Activated naive CD8-positive, alpha-beta T cell treated with anti-CD3 and anti-CD28 coated beads, Interleukin-2, amount 10 ng/mL, durations not matched to agents 7 days and 5 days (primary cell): ENCODE measurements at places on chromosomes 13 and 19. TPM values are rescaled to one million over a fixed set of nuclear protein-coding genes. Genes with fewer than 3 reads are reported as not detected.

- DNase-seq: no peak
Measured at GRCh38 chr19:48342841-48343540, 17.6 kb downstream of the EMP3 start.

- no peak for DNase-seq
Measured at GRCh38 chr13:58119351-58119750, 487.8 kb downstream of the PCDH17 start.

DNA sequence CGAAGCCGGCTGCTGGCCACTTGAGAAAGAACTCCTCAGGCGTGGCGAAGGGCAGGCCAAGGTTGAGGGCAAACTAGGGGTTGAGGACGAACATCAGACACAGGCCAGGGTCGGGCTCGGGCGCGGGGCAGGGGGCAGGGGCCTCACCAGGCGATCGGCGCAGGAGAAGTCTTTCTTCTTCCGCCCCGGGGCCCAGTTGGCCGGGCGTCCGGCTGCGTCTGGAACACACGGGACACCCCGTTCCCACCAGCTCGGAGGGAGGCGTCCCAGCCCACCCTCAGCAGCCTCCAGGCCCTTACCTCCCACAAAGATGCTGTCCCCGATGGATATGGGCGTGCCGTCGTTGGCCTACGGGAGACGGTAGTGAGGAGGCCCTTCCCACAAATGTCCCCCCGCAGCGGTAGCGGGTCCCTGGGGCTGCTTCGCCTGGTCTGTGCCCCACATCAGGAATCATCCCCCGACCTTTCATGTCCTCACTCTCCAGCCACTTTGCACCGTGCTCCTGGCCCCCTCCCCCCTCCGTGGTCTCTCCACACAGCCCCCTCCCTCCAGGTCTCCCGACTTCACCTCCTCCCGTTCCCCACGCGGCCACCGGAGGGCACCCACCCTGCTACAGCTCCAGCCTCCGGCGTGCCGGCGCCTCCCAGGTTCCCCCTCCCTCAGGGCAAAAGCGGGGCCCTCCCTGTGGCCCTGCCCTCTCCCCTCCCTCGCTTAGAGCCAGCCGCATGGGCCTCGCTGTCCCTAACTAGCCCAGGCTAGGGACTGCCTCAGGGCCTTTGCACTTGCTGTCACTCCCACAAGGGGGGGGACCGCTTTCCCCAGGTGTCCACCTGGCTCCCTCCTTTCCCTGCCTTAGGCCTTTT, 4.8 kb downstream of the PNKP start:
- peak; percentile 42 for DNase-seq

USHBP1 gene
- total RNA-seq: not detected

- DNase-seq: no peak
Measured at GRCh38 chr19:9474975-9475374, 23.4 kb downstream of the ZNF560 start.

NLRP9 gene
- not detected for total RNA-seq

TLE6 gene
- total RNA-seq: 4.4 TPM

ZNF607 gene
- total RNA-seq: 10.8 TPM

DNA sequence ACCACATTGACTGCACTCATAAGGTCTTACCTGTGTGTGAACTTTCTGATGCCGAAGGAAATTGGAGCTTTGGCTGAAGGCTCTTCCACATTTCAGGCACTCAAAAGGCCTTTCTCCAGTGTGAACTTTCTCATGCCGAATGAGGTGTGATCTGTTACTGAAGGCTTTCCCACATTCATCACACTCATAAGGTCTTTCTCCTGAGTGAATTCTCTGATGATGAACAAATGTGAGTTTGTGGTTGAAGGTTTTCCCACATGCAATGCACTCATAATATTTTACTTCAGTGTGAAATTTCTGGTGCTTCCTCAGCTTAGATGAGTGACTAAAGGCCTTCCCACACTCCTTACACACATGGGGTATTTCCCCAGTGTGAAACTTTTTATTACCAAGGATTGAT, 5.7 kb downstream of the ZNF132 start:
- no peak for DNase-seq

GRCh38 chr19:15280915-15281683, 48.9 kb upstream of the EPHX3 start:
- no peak for DNase-seq

GRCh38 chr13:70874636-70875035, 766.4 kb upstream of the KLHL1 start:
- DNase-seq: no peak

GRCh38 chr13:19961489-19961888, 3.0 kb downstream of the ZMYM2 start:
- no peak for DNase-seq

GRCh38 chr13:45243077-45243476, 42.2 kb upstream of the KCTD4 start:
- no peak for DNase-seq

DNA sequence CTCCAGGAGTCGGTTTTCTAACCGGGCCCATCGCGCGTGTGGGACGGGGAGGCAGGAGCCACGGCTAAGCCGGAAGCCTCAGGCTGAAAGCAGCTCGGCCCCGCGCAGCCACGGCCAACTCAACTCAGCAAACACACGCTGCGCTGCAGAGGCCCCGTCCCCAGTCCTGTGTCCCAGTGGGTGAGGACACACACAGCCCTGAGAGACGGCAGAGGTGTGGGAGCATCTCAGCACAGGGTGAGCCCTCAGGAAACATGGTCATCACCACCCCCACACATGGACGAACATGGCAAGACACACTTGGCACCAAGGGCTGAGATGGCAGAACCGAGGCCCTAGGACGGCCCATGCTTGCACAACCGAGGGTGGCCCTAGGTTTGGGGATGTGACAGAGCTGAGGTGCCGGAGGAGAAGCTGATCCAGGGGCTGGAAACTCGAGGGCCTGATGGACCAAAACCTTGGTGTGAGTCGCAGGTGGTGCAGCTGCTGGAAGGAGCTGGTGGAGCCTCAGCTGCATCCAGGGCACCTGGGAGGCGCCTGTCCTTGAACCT, 29.0 kb upstream of the C13orf46 start:
- peak; percentile 20 for DNase-seq

DNA sequence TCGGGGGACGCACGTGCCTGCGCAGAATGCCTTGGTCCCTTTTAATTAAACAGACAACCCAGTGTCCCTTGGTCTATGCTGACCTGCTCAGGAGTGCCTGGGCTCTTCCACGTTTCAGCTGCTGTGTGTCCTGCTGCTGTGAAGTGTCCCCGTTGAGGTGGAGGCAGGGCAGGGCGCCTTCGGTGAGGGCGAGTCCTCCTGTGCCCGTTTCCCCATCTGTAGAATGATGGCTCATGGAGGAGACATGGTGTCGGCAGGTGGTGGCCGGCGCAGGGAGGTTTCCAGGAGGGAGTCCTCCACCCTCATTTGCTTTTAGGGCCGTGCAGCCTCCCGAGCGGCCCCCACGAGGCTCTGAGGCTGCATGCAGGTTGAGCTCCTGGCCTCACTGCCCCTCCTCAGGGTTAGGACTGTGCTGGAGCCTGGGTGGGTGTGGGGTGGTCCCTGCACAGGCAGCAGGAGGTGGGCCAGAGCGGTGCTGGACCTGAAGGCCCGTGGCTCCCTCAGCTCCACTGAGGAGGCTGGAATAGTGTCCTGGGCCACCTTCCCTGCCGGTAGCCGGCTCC, 8.8 kb downstream of the STK11 start:
- no peak for DNase-seq

PEAK3 gene
- total RNA-seq: 0.14 TPM

GRCh38 chr13:41900918-41901317, 60.0 kb downstream of the VWA8 start:
- DNase-seq: no peak

GRCh38 chr19:49533551-49534488, 6.0 kb downstream of the RCN3 start:
- DNase-seq: peak; percentile 96

DNA sequence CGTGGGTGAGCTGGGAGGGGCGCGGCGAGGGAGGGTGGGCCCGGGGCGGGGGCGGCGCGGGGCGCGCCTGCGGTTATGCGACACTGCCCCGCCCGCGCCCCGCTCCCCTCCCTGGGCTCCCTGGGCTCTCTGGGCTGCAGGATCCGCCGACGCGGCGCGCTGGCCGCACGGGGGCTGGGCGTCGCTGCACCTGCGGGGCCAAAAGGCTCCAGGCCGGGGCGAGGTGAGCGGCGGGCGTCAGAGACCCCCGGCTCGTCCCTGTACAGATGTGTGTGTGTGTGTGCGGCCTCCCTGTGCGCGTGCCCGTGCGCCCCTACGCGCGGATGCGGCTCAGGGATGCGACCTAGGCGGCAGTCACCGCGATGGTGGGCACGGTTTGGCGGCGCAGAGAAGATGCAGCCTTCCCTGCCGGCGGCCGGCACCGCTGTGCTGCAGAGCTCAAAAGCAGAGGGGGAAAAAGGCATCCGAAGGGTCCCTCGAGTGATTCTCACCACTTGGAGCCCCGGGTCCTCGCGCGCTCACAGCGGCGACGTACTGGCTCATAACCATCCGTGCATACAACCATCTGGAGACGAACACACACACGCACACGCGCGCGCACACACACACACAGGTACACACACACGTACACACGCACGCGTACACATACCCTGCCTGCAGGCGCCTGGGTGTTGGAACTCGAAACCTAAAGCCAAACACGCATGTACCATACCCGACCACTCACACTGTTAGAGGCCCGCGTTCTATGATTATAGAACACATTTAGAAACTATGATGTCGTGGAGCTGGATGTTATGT, 709 bp downstream of the ATP8A2 start:
- DNase-seq: peak; percentile 34

- peak; percentile 33 for DNase-seq
Measured at GRCh38 chr19:3577723-3578344, 5.1 kb downstream of the HMG20B start.

DNA sequence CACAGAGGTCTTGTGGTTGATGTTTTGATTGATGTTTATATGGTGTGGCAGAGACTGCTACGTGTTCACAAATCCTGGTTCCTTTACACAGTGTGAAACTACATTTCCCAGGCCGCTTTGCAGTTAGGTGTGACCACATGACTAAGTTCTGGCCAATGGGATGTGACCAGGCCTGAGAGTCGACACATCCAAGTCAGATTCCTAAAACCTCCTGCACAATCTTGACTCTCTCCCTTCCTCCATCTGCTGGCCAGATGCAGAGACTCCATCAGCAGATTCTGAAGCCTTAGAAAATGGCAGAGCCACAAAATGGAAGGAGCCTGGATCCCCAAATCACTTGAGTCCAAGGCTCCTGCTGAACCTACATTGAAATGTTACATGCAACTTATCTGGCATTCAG, 12.6 kb downstream of the CD37 start:
- DNase-seq: no peak

- no peak for DNase-seq
Measured at GRCh38 chr13:101384929-101385328, 31.4 kb downstream of the NALCN start.

- DNase-seq: no peak
Measured at GRCh38 chr13:46383383-46383782, 3.7 kb downstream of the RUBCNL start.

DNA sequence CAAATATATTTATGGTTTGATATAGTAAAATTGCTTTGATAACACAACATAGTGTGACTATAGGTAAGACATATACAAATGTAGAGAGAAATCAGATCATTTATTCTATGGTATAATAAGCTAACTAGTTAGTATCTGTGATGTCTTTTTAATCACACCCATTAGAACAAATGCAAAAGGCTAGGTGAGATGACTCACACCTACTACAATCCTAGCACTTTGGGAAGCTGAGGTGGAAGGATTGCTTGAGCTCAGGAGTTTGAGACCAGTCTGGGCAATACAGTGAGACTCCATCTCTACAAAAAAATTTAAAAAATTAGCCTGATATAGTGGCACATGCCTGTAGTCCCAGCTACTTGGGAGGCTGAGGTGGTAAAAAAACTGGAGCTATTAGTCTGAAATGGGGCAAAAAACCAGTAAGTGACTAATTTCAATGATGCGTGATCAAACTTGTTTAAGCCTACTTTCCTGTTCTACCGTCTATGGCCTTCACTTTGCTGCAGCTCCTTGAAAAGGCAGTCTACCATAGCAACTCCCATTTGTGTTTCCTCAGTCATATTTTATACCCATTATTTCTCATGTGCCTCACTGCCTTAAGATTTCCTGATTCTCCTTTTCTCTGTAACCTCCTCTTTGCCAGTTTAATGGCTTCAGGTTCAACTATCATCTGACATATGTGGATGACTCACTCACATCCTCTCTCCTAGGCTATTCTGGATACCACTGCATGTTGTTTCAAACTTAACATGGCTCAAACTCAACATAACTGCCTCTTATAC, 12.5 kb downstream of the ALG5 start:
- no peak for DNase-seq

FGF22 gene
- total RNA-seq: 0.72 TPM

MICU2 gene
- total RNA-seq: 37.4 TPM

DNA sequence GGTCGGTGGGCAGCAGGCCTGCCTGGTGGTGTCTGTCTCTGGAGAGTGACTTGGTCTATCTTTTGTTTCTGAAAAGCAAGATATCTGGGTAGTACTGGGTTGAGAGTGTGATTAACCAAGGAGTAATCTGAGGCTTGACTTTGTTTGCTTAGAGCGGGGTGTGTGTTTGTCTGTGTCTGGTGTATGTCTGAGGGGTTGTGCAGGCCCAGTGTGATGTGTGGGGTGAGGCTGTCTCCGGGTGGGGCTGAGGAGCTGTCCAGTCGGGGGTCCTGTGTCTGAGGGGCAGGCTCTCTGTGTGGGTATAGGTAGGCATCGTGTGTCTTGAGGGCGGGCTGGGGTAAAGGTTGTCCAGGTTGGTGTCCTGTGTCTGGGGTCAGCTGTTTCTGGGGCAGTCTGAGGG, 11.1 kb upstream of the TIMM50 start:
- no peak for DNase-seq

TMC4 gene
- total RNA-seq: 1.7 TPM

- DNase-seq: no peak
Measured at GRCh38 chr13:50038266-50038665, 23.0 kb downstream of the KCNRG start.

DNA sequence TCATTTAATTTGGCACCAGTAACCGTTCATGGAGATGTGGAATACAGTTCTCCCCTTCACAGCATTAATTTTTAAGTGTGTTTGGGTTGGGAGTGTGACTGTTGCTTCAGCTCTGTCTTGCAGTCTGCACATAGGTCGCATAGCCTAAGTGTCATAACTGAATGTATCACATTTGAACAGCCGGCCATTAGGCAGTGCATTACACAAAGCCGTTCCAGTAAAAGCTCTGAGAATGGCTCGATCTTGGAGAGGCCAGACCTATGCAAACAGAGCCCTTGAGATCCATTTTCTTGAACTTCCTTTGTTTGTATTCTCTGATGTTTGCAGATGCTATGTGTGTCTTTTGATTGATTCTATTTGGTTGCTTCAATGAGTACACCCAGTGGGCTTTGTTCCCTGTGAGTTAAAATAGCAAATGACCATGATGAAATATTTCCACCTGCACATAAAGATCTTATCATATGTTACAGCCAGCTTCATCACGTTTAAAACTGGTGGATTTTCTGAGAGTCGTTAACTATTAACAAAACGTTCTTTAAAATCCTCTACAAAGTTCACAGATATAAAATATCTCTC, 1104.9 kb upstream of the SLC10A2 start:
- no peak for DNase-seq

GRCh38 chr13:72314210-72314609, 413.2 kb downstream of the MZT1 start:
- DNase-seq: no peak

DNA sequence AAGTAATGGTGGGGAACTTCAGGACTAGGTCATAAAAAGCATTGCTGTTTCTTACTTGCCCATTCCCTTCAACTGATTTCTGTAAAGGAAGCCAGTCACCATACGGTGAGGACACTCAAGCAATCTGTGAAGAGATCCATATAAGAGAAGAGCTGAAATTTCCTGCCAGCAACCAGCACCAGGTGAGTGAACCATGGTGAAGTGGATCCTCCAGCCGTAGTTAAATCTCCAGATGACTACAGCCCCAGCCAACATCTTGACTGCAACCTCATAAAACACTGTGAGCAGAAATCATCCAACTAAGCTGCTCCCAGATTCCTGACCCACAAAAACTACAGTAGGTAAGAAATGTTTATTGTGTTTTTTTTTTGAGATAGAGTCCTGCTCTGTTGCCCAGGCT, 3.8 kb upstream of the SLC6A16 start:
- DNase-seq: no peak
